ENCODE measurements at places on chromosomes 7 and 10. TPM values are rescaled to one million over a fixed set of nuclear protein-coding genes. Genes with fewer than 3 reads are reported as not detected.

The ANKRD30A gene
- total RNA-seq: not detected

GRCh38 chr7:39580149-39580874 lies 14.1 kb downstream of the YAE1 start:
- H3K4me1 ChIP-seq: no peaks in the 10 kb centered on the region
- H3K4me3 ChIP-seq: no peak overlapping the region
- H3K27ac ChIP-seq: no peak overlapping the region
- no peaks in the 10 kb centered on the region for H3K27me3 ChIP-seq

DNA sequence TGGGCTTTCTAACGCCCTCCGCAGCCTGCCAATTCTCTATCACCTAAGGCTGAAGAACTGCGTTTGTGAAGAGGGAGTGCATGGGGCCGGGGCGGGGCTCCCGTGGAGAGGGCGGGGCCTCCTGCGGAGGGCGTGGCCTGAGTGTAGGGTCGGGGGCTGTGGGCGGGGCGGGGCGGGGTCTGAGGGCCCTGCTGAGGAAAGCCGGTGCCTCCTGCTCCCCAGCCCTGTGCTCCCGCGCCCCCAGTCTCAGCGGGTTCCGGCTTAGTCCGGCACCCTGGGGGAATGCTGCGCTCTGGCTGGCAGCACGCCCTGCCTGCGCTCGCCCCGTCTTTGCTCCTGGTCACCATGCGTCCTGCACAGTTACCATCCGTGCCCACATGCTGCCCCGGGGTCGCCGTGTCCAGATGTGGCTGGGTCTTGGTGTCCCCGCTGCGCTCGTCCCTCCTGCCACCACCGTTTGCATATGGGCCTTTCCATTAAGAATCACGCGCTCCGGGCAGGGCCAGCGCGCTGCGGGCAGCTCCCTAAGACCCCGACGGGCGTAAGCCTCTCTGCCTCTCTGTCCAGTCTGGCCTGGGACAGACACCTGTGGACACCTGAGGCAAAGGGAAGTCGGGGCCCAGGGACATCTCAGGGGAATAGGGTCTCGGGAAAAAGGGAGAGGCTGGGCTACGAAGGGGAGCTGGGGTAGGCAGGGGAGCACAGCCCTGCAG lies 144.0 kb upstream of the RET start:
- H3K27me3 ChIP-seq: peaks cover 24% of the 10 kb centered on the region
- H3K27ac ChIP-seq: no peak overlapping the region
- no peaks in the 10 kb centered on the region for H3K36me3 ChIP-seq
- no peak for DNase-seq

DNA sequence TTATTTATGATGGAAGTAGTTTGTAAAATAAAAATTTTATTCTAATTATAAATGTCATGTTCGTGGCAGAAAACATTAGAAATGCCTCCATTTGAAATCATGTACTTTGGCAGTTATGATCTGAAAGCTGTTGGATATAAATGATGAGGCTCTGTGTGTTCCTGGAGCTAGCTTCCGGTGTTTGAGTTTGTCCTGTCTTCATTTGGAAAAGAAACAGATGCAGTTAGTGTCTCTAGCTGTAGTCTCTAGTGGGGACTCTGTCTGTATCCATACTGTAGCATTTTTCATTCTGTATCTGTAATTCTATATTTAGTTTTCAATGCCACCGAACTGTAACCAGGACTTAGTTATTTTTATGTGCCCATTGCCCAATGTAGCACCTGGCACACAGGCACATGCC lies 197.0 kb upstream of the FZD1 start:
- H3K4me3 ChIP-seq: no peak overlapping the region
- H3K27ac ChIP-seq: no peak overlapping the region
- DNase-seq: no peak
- no peaks in the 10 kb centered on the region for H3K27me3 ChIP-seq
- no peaks in the 10 kb centered on the region for H3K36me3 ChIP-seq

GRCh38 chr7:95139922-95140321 lies 184.4 kb downstream of the PON1 start:
- H3K27me3 ChIP-seq: no peaks in the 10 kb centered on the region
- no peak overlapping the region for H3K27ac ChIP-seq
- H3K36me3 ChIP-seq: no peaks in the 10 kb centered on the region
- H3K4me3 ChIP-seq: no peak overlapping the region
- H3K4me1 ChIP-seq: no peaks in the 10 kb centered on the region
- DNase-seq: no peak

Measured in gastrocnemius medialis (tissue), 4 donors.